ENCODE measurements at places on chromosomes 2 and 18.

GRCh38 chr2:113076954-113077669, 9.3 kb downstream of the IL1F10 start:
- no peak for DNase-seq

GRCh38 chr2:52343010-52343409, 1311.1 kb upstream of the NRXN1 start:
- DNase-seq = no peak

- DNase-seq = peak; percentile 64
These were observed 125.4 kb downstream of the CTIF start for GRCh38 chr18:48663931-48664847.

GRCh38 chr2:232073026-232073425, 111.5 kb downstream of the DIS3L2 start:
- no peak for DNase-seq

GRCh38 chr2:65070172-65070830, 14.1 kb downstream of the CEP68 start:
- no peak for DNase-seq

Measured in germinal center (tissue), 1 donor.